ENCODE measurements at places on chromosomes 6 and 20.

DNA sequence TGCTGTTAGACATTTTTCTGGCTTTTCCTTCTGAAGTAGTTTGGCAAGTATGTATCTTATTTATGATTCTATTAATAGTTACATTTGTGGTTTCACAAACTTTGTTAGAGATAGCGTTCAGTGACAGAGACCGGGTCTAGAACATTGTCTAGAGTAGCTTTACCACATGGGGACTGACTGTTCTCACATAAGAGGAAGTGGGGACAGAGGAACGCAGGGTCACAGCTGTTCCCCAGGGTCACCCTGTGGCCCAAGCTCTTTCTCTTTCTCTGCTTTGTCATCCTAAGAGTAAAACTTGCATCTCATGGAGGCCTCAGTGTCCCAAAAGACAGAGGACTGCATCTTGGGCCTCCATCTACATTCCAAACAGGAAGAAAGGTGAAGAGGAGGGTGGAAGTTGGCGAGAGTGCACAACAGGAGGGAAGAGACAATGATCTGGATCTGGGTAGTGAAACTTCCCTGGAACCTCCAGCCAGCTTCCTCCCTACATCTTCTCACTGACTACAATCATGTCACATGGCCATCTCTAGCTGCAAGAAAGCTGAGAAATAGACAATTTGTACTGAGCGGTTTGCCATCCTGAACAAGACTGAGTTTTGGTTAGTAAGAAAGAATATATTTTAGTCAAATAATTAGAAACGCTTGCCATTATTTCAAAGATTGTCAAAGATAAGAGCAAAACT, 645.8 kb upstream of the ARID1B start:
- no peak for DNase-seq

DNA sequence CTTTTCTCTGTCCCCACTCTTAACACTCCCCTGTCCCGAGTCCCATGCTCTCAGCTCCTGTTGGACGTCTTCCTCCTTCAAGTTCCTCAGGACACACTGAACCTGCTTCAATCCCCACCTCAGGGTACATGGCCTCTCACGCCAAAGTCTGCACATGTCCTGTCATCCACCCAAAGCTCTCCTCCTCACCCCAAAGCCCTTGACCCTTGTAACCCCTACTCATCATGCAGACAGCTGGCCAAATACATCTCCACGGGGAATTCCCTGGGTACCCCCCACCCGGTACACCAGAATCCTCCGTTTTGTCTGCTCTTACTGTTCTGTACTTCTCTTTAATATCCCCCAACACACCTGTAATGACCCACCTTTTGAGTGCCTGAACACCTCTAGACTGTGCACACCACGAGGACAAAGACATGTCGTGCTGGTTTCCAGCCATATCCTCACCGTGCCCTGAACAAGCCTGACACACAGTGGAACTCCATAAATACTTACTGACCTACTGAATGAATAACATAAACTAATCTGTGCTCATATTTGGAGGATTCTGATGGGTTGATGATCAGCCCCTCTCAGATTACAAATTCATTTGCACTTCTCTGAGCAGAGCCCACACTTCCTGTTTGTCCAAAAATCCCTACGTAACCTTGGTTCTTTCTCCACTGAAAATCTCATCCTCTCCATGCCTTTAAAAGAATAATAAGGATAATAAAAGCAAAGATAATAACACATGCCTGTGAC, 66.8 kb upstream of the EYA2 start:
- no peak for DNase-seq

- no peak for DNase-seq
Observed at GRCh38 chr20:63278661-63279060, 6.0 kb downstream of the ARFGAP1 start.

DNA sequence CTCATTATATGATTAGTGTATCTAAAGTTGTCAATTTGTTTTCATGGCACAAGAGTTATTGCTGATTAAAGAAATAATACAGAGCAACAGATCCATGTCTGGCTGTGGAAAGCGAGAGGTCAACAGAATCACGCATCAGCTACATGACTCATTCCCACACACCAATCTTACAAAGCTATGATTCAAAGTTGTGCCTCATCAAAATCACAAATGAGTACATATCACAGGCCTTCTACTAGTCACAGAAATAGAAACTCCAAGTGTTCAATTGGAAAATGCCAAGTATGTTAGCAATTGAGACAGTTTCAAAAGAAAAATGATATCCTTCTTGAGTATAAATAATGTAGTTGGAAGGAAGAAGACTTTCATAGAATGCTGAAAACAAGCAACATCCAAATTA, 57.8 kb upstream of the NKAIN2 start:
- no peak for DNase-seq

GRCh38 chr20:48064929-48065328, 279.6 kb upstream of the SULF2 start:
- no peak for DNase-seq

DNA sequence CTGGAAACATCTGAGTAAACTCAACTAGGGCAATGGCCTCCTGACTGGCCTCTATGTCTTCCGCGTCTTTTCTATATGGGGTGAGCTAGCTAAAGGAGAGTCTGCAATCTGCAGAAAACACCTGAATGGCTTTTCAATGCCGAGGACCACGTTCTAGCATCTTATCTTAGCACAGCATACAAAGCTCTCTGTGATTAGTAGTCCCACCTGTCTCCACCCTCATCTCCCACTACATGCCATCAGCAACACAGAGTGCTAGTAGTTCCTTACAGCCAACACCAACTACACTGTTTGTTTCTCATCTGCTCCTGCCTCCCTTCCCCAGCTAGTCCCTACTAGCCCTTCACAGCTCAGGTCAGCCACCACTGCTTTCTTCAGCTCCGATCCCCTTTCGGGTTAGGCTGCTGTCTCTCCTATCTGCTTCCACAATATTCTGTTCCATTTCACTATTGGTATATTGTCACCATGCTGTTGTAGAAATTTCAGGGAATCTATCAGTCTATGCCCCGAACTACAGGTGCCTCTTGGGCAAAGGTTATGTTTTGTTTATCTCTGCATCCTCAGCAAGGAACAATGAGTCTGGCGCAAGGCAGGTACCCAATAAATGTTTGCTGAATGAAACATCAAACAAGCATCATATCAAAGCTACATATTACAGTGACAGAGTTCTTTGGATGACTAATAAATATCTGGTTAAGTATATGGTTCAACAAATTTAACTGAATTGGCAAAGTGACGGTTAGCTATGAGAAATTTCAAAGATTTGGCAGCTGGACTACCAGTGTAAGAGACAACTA, 12.2 kb downstream of the LYRM4 start:
- DNase-seq, result no peak

GRCh38 chr6:3454273-3455010, 2.4 kb downstream of the SLC22A23 start:
- DNase-seq, result no peak

DNA sequence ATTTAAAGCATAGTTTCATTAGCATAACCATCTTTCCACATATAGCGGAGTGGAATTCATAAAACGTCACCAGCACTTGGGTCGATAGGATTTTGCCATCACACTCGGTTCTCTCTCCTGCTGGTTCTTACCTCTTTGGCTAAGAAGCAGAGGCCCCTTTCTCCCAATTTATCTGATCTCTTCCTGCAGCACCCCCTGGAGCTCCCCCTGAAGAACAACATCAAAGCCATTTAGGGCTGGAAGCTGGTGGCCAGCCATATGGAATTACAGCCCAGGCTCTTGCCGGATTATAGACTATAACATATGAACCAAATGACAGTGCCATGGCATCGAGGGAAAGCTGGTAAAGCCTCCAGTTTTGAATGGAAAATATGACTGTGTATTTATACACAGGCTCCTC, 6.4 kb upstream of the KIF6 start:
- DNase-seq, result no peak

- no peak for DNase-seq
Observed at GRCh38 chr20:478949-479429, 16.7 kb upstream of the TBC1D20 start.

DNA sequence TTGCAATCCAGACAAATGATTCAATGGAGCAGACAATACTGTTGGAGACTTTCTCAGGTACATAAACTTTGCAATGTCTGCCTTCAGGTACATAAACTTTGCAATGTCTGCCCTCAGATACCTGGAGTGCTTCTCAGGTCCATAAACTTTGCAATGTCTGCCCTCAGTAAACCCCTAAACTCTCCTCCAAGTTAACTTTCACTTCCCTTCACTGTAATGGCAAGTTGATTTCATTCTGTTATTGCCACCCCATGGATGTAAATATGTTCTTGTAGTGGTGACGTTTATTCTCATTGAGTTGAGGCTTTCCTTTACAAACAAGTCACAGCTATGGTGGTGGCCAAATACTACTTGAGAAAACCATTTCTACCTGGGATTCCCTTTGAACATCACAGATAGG, 338.8 kb downstream of the EPM2A start:
- DNase-seq, result no peak

GRCh38 chr20:61938839-61939690, 126.6 kb downstream of the TAF4 start:
- DNase-seq, result no peak

- no peak for DNase-seq
Observed at GRCh38 chr6:126048635-126049034, 62.3 kb downstream of the TRMT11 start.

DNA sequence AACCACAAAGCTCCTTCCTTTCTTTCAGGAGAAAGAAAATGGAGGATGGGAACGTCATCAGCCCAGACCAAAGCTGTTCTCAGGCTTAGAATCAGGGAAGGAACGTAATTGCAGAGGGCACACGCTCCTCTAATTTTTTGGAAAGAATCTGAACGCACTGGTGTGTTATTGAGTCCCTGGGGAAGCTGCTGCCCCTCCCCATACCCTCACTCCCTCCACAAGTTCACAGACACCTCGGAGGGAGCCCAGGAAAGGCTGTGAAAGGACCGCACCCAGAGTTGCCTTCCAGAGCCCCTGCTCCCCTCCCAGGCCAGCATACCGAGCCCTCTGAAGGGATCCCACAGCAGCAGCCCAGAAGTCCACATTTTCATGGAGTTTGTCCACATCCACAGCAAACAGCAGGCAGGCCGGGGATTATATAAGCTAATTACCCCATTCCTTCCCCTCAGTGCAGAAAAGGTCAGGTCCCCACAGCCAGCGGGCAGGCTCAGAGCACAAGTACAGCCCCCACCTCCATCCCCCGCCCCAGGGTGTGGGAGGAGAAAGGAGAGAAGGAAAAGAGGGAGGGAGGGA, 53.7 kb downstream of the ANKRD60 start:
- no peak for DNase-seq

DNA sequence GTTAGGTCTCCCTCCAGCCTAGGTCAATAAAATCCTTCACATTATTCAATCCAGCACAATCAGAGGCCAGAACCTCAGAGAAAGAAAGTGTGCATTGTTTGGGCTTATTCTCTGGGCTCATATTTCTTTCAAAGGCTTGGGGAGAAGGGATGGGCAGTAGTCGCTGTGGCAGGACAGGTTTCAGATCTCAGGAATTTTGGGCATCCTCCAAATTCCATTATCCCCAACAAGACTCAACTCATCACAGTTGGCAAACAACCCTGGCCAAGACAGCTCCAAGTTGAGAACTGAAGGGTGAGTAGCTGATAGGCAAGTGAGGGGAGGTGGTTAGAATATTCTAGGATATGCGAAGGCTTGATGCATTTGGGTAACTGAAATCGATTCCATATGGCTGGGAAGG, 27.2 kb upstream of the CHD6 start:
- no peak for DNase-seq

GRCh38 chr6:133410638-133411435, 169.7 kb downstream of the EYA4 start:
- DNase-seq, result no peak

- DNase-seq, result no peak
Observed at GRCh38 chr6:57305107-57305506, 12.3 kb upstream of the PRIM2 start.

- DNase-seq, result no peak
Observed at GRCh38 chr6:95517004-95517403, 60.3 kb upstream of the MANEA start.

GRCh38 chr20:2872459-2873009, 747 bp upstream of the PTPRA start:
- DNase-seq, result no peak

DNA sequence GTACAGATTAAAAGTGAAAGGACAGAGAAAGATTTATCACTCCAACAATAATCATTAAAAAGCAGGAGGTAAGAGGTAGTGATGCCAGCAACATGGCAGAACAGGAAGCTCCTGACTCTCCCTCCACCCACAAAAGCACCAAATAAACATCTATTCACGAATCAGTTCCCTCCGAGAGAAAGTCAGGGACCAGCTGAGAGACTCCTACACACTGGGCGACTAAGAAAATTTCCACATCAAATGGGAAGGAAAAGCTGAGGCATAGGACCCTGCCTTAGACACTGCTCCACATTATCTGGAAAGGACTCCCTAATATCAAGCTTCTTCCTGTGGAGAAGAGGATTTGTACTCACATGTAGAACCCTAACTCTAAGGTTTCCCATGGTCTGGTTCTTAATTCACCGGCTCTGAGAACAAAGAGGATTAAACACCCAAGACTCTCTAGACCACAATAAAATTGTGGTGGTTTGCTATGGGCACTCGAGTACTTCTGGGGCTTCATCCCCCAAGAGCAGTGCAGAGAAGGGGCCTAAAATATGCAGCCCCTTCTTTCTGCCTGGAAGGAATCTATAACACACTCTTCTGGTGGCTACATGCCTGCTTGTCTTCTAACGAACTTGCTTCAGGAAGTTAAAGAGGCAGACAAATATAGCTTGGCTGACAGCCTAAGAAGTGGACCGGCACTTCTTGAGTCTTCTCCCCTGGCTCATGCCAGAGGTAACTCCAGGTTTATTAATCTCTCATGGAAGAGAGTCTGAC, 29.4 kb upstream of the ASF1A start:
- no peak for DNase-seq

GRCh38 chr20:21096321-21097043, 9.7 kb downstream of the LINC00237 start:
- no peak for DNase-seq

DNA sequence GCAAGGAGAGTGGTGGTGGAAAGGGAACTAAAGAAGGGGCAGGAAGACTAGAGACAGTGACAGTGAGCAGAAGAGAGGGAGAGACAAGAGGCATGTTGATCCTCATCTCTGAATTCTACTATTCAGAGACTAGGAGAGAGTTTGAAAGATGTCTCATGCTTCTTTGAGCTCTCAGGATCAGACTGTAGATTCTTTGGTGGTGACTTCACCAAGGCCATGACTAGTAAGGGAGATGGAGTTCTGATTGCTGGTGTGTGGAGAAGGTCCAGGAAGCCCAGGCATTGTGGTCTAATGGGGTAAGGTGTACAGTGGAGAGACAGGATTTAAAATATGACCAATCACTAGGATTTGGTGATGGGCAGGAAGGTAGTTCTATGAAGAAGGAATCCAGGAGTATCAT, 713 bp downstream of the WFDC9 start:
- DNase-seq, result no peak

Measured in cortex of kidney (tissue), 1 donor.